ENCODE measurements at places on chromosomes 1 and 21. TPM values are rescaled to one million over a fixed set of nuclear protein-coding genes. Genes with fewer than 3 reads are reported as not detected.

The KIF17 gene
- 8.2 TPM for polyA plus RNA-seq

The ADPRS gene
- 27.6 TPM for polyA plus RNA-seq

The PPT1 gene
- polyA plus RNA-seq = 96.6 TPM

The CNR2 gene
- 0.13 TPM for polyA plus RNA-seq

The NR0B2 gene
- polyA plus RNA-seq = 2.4 TPM

The LRRC53 gene
- not detected for polyA plus RNA-seq

The BCAR3 gene
- 19.1 TPM for polyA plus RNA-seq
